Putamen (tissue), 1 donor: ENCODE measurements at places on chromosomes 6 and 20.

DNA sequence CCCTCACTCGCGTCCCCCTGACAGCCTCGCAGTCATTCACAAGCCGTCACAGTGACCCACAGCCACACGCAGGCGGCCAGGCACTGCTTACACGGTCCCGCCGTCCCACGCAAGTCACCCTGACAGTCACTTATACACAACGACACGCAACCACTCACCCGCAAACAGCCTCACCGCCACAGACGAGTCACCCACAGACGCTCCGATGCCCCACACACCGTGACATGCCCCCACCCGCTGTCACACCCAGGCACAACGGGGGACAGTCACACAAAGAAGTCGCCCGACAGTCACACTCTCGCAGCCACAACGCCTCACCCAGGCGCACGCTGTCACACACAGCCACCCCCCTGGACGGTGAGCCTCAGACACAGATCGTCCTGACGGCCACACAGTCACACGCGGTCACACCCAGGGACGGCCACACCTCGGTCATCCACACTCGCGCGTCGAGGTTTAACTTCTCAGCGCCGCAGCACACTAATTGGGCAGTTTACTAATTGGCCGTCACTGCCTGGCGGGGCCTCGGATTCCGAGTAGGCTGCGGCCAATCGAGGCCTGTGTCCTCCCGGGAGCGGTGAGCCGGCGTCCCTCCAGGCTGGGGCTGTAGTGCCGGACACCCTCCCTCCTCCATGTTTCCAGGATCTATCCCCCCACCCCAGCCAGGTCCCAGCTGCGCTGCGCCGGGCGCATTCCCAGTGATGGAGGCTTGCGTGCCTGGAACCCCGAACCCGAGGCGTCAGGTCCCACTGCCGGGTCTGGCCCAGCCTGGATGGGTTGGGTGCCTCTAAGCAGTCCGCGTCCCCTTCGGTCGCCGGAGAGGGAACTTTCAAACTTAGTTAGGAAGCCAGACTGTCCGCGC is 790 bp downstream of the TOX2 start:
- DNase-seq, result no peak

GRCh38 chr20:63533388-63533787 is 3.8 kb downstream of the PTK6 start:
- DNase-seq, result no peak

GRCh38 chr6:125346201-125346925 is 44.6 kb upstream of the HDDC2 start:
- no peak for DNase-seq

DNA sequence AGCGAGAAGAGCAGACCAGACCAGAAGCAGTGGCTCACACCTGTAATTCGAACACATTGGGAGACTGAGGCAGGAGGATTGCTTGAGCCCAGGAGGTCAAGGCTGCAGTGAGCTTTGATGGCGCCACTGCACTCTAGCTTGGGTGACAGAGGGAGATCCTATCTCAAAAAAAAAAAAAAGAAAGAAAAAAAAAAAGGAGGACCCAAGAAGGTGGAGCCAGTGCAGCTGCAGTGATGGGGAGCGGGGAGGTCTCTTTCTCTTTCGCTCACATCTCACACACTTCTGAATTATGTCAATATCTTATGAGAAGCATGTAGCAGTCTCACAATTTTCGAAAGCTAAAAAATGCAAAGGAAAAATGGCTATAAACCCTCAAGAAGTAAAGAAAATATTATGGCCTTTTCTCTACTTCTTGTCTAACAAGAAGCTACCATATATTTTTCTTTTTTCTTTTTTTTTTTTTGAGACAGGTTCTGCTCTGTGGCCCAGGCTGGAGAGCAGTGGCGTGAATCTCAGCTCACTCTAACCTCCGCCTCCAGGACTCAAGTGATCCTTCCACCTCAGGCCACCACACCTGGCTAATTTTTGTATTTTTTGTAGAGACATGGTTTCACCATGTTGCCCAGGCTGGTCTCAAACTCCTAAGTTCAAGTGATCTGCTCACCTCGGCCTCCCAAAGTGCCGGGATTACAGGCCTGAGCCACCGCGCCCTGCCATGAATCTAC is 3.8 kb upstream of the SPO11 start:
- DNase-seq, result no peak

DNA sequence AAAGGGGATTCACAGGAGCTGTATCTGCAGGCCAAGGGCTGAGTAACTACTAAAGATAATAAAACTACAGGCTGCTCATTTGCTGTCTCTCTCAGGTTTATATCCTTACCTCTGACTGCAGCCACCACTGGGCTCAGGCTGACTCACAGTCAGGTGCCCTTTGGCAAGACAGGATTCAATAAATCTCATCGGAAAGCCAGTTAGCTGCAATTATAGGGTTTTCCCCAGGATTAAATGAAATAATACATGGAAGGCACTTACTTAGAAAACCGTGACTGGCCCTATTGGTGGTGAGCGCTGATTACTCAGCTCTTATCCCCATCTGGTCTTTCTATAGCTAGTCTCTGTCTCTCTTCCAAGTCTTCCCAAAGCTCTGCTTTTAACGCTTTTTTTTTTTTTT is 26.4 kb downstream of the RMND1 start:
- DNase-seq, result no peak

DNA sequence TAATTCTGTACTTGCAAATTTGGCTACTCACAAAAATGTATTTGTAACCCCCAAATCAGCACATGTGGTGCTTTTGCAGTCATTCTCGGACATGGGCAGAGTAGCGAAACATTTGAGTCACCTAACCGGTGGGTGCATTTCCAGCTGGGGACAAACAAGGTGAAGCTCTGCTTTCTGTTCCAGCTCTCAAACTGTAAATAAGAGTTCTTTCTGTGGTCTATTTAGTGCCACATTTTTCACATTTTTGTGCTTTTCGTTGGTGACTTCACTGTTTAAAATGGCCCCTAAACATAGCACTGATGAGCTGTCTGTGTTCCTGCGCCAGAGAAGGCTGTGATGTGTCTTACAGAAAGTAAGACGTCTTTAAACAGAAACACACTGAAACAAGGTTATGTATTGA is 244.5 kb downstream of the CDC5L start:
- no peak for DNase-seq

- DNase-seq, result no peak
Observed at GRCh38 chr20:25222461-25223178, 25.3 kb upstream of the PYGB start.

DNA sequence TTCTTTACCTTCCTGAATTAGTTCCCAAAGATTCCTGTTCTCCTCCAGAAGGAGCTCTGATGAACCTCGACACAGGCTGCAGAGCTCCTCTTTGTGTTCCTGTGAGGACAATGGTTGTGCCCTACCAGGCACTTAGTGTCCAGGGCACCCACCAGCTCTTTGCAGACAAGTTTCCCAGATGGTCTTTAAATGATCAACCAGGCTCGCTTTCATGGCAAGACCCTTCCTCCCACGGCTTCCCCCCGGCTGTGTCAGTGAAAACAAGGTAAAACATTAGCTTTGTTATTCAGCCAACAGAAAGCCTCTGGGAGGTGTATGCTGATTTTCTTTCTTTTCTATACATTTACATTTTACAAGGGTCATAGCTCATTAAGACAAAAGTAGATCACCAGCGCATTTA is 32.3 kb upstream of the CNKSR3 start:
- no peak for DNase-seq

DNA sequence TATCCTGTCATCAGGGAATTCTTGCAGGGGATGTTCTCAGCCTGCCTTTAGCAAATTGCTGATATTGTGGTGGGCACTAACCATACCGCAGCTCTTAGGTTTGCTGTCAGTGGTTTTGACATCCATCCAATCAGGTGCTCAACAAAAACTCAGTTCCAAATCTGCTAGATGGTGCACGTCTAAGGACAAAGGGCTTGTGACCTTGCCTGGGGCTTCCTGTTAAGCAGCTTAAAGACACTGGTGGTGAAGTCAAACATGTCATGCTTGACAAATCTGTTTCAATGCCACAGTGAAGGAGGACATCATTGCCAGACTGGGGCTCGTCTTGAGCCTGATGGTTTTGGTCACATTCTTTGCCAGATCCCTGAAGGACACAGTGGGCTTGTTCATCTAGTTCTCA is 179.8 kb upstream of the NOX3 start:
- DNase-seq, result no peak

GRCh38 chr6:105774247-105774646 is 311.9 kb upstream of the PRDM1 start:
- DNase-seq, result no peak

DNA sequence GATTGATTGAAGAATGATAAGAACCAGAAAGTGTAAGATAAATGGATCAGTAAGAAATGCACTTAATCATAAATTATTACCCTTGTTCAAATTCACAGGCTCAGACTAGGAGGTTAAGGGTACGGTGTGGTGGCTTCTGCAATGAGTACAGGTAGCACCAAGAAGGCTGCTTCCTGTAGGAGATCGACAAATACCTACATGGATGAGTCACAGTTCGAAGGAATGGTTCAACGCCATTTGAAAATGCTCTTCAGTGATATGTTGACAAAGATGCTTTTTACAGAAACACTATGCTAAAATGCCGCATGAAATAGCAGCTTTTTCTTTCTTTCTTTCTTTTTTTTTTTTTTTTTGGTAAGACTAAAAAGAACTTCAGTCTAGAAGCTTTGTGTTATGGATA is 116.2 kb downstream of the DTNBP1 start:
- no peak for DNase-seq

GRCh38 chr6:90139272-90139817 is 157.3 kb downstream of the BACH2 start:
- no peak for DNase-seq

DNA sequence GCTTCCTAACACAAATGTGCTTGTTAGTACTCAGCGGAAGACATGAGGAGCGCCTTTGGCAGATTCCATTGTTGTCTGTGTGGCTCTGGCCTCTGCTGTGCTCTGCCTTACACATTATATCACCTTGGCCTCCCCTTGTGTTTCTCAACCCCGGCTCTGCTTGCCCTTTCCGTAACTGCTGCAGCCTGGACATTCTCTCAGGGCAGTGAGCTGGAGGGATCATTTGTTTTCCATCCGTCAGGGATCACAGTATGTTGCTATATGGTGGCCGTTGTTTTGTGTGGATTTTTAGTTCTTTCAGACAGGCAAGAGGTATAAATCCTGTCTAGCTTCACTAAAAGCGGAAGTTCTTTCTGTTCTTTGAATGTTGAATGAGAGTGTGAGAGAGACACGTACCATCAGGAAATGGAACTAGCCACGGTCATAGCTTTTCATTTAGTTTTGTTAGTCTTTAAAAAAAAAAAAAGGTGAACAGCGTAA is 175.1 kb downstream of the JARID2 start:
- DNase-seq, result no peak

GRCh38 chr20:52305024-52305645 is 113.6 kb upstream of the ZFP64 start:
- no peak for DNase-seq

- DNase-seq, result no peak
Observed at GRCh38 chr6:101021504-101021903, 140.4 kb upstream of the ASCC3 start.

GRCh38 chr6:3392930-3393835 is 63.7 kb downstream of the SLC22A23 start:
- DNase-seq, result no peak

GRCh38 chr6:150752409-150752808 is 113.1 kb upstream of the MTHFD1L start:
- DNase-seq, result no peak

DNA sequence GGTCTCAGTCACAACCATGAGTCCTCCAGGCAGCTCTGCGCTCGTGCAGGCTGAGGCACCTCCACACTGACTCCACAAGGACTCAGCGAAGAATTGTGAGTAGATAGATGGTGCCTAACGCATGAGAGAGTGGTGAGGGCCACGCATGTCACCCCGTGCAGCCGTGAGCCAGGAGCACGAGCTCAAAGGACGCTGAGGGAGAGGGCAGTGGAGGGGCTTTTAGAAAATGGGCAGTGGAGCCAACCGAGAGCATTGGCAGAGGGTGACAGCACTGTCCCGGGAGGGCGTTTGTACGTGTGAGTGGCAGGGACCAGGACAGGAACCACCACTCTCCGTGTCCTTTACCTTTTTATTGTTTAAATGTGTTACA is 105.6 kb downstream of the PSMB1 start:
- DNase-seq, result no peak

- DNase-seq, result no peak
Observed at GRCh38 chr6:26140254-26140966, 53.2 kb downstream of the HFE start.

GRCh38 chr6:43246301-43247113 is 3.2 kb downstream of the TTBK1 start:
- peak; percentile 79 for DNase-seq

DNA sequence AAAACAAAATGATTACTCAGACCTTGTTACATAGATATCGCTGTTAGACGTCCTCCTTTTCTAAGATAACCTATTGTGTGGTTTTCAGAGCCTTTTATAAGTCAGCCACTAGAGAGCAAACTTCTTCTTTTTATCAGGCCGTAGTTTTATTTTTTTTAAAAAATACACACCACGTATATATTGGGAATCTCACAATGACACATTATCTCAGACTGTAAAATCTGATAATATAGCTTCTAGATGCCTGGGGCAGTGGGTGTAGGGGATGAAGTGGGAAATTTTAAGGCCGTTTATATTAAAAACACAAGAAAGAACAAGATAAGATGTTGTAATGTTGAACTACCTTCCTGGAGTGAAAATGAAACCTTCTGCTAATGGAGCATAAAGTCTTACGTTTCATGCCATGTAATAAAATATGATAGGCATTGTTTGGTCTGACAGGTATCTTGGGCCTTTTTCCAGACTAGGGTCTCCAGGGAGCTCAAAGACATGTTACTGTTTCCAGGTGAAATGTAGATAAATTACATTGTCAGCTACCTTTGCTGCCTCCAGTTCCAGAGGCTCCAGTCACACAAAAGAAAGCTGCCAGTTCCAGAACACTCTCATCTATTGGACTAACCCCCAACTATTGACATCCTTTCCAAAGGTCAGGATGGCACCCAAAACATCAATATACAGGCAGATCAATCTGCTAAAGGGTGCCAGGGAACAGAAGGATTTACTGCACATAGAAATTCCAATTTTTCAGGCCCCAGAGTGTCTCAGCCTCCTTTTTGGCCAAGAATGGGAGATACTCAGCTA is 130.2 kb upstream of the AKIRIN2 start:
- DNase-seq, result peak; percentile 27

- DNase-seq, result no peak
Observed at GRCh38 chr20:9574181-9574580, 59.8 kb downstream of the LAMP5 start.

- no peak for DNase-seq
Observed at GRCh38 chr6:165571721-165572132, 91.3 kb downstream of the PDE10A start.

- DNase-seq, result no peak
Observed at GRCh38 chr6:148800536-148800935, 53.7 kb downstream of the UST start.

DNA sequence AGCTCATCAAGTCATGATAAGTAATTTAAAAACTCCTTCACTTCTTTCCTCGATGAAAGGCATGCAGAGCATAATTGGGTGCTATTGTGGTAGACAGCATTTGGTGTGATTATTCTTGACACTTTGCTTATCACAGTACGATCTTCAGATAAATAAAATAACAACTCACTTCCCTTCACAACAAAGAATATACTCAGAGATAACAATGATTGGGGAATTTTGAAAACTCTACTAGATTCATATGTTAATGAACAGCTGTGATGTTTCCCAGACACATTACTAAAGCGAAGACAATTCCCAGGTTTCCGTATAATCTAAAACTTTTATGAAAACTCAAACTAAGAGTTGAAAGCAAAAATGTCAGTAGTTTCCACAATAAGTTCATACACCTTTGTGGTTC is 670.6 kb upstream of the EPHA7 start:
- DNase-seq, result no peak
